ENCODE measurements at places on chromosomes 6 and 20.

DNA sequence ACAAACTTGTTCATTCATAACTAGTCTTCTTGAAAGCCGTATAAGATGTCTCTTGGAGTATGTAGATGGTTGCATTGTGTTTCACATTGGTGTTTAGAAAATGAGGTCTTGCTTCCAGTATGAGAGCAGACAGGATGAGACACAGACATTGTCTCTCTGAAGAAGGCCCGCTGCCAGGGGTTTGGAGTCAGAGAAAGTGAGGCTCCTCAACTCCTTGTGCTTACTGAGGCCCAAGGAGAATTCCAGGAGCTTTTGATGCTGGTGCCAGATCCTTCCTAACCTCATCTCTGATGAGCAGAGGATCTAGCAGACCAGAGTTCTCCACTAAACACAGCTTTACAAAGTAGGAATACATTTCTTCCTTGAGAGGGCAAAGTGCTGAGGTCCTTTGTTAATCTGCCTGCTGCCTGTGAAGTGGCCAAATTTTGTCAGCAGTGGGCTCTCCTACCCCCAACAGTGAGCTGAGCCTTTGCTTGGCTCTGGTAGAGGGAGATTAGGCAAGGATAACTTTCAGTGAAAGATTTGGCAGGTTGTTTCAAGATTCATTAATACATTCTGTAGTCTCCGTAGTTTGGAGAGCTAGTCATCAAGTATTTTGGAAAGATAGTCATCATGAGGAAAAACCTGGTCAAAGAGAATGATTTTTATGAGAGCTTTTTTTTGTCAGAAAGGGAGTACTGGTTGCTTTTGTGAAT is 9.7 kb downstream of the MAPRE1 start:
- no peak for DNase-seq

DNA sequence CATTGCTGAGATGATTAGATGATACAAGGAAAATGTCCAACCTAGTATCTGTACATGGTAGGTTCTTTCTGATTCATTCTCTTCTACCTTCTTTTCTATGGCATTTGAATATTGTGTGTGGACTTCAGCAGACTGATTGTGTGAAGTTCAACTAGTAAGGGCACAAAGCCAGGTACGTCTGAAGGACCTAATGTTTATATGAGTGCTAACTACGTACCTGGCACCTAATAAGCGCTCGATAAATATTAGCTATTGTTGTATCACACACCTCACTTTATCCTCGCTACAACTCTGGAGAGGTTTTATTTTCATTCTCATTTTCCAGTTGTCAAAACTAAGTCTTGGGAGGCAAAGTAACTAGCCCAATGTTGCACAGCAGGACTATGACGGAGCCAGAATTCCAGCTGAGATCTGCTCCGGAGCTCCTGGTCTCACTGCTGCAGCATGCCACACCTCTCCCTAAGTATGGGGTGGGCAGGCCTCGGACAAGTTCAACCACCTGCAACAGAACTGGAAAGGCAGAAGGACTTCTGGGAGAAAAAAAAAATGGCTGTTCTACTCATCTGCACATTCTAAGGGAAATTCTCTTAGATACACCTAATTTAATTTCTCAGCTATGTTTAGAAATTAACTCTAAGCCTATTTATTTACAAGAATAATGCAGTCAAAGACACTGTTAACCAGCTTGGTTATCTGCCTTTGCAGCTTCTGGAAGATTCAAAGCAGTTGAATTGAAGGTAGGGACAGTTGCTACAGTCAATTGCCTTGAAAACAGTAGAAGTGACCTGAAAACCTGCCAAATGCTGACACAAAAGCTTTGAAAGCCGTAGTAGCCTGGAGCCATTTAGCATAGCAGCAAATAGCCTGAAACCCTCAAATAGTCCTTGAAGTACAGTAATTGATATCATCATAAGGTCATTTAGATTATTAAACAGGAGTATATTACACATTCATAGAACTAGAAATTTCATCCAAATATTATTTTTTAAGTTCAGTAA is 165.0 kb downstream of the PDE7B start:
- no peak for DNase-seq

DNA sequence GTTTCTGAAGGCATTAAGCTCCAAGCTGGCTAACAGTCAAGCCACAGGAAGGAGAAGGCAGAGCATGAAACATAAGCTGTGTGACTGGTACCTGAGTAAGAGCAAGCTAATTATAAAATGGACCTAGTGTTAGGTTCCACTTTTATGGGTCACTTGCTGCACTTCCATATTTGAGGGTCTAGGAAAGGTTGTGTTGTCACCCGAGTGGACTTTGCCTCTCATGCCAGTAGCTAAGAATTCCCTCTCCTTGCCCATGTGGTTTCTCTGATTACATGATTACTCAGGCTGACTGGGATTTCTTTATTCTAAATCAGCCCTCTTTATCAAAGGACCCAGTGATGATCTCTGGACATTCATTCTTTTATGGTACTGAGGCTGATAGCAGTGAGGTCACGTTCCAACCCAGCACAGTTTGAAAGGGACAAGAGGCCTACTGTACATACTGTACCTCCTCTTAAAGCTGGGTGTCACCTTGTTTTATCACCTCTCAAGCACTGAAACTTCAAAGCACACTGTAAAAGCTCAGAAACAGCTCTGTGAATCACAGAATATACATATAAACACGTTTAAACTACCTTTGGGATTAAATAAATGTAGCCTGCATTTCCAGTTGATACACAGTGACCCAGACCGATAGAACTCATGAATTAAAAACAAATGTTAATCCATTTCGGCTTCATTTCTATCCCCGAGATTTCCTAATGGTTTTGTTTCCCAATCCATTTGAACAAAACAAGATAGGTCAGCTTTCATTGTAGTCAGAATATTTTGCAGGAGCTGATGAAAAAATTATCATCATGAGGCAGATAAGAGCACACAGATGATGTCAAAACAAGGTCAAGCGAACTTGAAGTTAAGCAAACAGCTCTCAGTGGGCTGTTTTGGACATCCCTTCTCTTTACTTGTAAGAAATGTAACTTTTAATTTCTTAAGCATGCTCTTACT is 96.5 kb downstream of the ALDH8A1 start:
- no peak for DNase-seq

GRCh38 chr20:48771542-48771941 is 56.3 kb downstream of the PREX1 start:
- no peak for DNase-seq

- no peak for DNase-seq
These were observed 49.2 kb upstream of the FOXC1 start for GRCh38 chr6:1560281-1561058.

DNA sequence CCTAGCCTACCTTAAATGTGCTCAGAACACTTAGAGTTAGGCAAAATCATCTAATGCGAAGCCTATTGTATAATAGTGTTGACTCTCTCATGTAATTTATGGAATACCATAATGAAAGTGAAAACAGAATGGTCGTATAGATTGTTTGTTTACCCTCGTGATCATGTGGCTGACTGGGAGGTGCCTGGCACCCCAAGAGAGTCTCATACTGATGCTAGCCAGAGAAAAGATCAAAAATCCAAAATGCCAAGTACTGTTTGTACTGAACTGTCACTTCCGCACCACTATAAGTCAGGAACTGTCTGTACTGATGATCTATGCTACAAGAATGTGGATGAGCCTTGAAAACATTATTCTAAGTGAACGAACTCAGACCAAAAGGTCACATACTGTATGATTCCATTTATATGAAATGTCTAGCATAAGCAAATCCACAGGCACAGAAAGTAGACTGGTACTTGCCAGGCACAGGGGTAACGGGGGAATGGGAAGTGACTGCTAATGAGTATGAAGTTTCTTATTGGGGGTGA is 22.4 kb downstream of the ZMYND8 start:
- no peak for DNase-seq

All from NCI-H187 treated with DMSO at 0.1 percent for 48 hours (cell line).